Naive B cell (primary cell): ENCODE measurements at places on chromosomes 3 and 15. TPM values are rescaled to one million over a fixed set of nuclear protein-coding genes. Genes with fewer than 3 reads are reported as not detected.
A peak's percentile ranks its signal among the peaks of the same experiment; 100 is the strongest.

- H3K4me3 ChIP-seq, result no peak overlapping the region
- no peaks in the 10 kb centered on the region for H3K4me1 ChIP-seq
- DNase-seq, result no peak
- peaks cover 17% of the 10 kb centered on the region for H3K27me3 ChIP-seq
Measured at GRCh38 chr3:67808906-67809305, 154.5 kb upstream of the SUCLG2 start.

- peaks cover 3% of the 10 kb centered on the region for H3K36me3 ChIP-seq
- DNase-seq, result no peak
- no peak overlapping the region for H3K4me3 ChIP-seq
- H3K27ac ChIP-seq, result peak overlapping the region; percentile 76
- H3K27me3 ChIP-seq, result no peaks in the 10 kb centered on the region
- H3K4me1 ChIP-seq, result peaks cover 1% of the 10 kb centered on the region
Measured at GRCh38 chr3:28301688-28302087, 46.8 kb upstream of the ZCWPW2 start.

DNA sequence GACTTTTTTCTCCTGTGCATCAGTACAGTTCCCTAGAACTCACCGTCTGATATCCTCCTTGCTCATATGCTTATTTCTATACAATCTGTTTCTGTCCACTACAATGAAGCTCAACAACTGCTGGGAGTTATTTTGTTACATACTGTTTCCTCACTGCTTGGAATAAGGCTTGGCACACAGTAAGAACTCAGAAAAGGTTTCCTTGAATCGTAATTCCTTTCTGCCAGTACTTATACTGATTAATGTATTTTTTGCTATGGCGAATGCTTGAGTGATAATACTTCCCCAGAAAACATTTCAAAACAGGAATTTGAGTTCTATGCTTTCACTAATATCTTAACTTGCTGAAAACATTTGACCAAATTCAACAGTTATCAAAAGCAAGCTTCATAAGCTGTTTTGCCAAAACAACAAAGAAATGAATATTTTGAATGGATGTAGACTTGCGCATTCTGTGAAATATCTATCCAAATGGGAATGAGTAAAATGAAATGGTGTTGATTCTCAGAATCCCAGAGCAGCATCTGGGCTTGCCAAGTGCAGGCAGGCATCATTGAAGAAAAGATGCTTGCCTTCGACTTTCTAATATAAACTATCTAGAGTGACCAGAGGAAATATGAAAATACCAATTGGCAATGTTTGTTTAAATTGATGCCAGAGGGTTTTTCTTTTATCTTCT lies 286.3 kb downstream of the RAP2B start:
- no peak overlapping the region for H3K4me3 ChIP-seq
- H3K27ac ChIP-seq, result no peak overlapping the region
- H3K36me3 ChIP-seq, result no peaks in the 10 kb centered on the region
- DNase-seq, result no peak
- H3K4me1 ChIP-seq, result no peaks in the 10 kb centered on the region

DNA sequence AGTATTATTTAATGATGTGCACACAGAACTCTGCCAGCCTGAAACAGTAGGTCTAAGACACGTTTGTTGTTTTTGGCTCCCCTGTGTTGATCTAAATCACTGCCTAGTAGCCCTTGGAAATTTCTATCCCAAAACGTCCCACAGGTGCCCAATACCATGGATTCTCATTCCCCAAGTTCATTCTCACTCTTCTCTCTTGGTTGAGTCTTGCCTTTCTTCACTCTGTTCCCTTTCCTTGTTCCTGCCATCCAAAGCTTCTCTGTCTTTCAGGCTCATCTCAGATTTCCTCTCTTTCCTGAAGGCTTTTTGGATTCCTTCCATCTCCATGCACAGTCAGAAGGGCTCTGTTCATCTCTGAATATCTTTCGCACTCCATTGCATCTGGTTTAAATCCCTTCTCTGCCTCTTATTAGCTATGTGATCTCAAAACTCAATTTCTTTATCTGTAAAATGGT lies 54.2 kb downstream of the PPARG start:
- no peak for DNase-seq
- H3K27ac ChIP-seq, result no peak overlapping the region
- no peaks in the 10 kb centered on the region for H3K4me1 ChIP-seq
- H3K4me3 ChIP-seq, result no peak overlapping the region
- peaks cover 22% of the 10 kb centered on the region for H3K27me3 ChIP-seq

DNA sequence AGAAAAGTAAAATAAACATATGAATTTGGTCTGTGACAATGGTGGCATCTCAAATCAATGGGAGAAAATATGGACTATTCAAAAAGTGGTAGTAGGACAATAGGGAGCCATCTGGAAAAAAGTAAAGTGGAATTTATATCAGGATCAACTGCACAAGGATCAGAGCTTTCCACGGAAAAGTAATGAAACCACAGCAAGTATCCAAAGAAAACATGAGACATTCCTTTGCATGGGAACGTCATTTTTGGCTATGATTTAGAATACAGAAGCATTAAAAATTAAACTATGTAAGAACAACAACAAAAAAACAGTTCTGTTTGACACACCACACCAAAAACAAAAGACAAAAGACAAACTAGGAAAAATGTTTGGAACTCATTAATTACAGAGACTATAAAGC lies 18.7 kb downstream of the CRBN start:
- H3K27ac ChIP-seq, result no peak overlapping the region
- H3K4me3 ChIP-seq, result no peak overlapping the region
- H3K36me3 ChIP-seq, result peaks cover 2% of the 10 kb centered on the region

DNA sequence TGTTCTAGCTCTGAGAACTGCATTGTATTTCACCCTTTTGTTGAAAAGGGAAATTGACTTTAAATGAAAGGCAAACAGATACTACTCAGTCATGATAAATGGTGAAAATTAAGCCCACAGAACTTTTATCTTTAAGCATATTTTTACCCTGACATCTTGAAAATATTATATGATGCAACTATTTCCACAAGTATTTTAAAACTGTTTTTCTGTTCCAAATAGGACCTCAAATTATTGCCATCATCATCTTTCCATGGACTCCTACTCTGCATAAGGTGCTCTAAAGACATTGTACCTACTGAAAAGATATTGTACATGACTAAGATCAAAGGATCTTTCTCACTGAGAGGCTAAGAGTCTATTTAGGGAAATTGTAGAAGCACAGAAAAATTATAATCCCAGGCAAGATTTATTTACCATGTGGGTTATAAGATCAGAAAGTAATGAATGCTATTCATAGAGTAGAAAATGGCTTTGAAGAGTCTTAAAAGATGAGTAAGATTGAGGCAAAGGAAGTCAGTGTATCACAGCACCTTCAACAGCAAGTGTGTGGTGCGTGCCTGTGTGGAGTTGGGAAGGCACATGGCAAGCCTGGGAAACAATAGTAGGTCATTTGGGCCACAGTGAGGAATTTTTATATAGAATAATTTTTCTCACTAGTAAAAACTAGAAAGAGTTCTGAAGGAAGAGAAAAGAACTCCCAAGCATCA lies 68.8 kb downstream of the VGLL3 start:
- DNase-seq, result no peak
- no peaks in the 10 kb centered on the region for H3K27me3 ChIP-seq
- H3K4me3 ChIP-seq, result no peak overlapping the region
- no peaks in the 10 kb centered on the region for H3K36me3 ChIP-seq
- H3K27ac ChIP-seq, result no peak overlapping the region

- no peak for DNase-seq
- H3K36me3 ChIP-seq, result no peaks in the 10 kb centered on the region
- peaks cover 53% of the 10 kb centered on the region for H3K27me3 ChIP-seq
Measured at GRCh38 chr3:42500909-42501308, 1.5 kb upstream of the VIPR1 start.

DNA sequence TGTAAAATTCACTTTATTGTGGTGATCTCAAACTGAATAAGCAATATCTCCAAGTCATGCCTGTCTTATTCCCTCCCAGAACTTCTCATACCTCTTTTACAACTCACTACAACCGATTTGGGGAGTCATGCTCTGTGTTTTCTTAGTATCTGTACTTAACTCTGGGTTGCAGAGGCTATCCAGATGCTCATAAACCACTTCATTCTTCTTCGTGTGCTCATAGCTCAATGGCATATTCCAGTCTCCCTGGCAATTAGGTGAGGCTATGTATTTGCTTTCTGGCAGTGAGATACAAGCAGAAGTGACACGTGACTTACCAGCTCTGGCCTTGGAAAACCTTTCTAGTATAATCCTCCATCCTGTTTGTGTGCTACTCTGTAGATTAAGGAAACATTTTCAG lies 360.9 kb downstream of the ZNF385D start:
- H3K4me1 ChIP-seq, result no peaks in the 10 kb centered on the region
- no peak for DNase-seq
- H3K4me3 ChIP-seq, result no peak overlapping the region
- H3K27me3 ChIP-seq, result no peaks in the 10 kb centered on the region

DNA sequence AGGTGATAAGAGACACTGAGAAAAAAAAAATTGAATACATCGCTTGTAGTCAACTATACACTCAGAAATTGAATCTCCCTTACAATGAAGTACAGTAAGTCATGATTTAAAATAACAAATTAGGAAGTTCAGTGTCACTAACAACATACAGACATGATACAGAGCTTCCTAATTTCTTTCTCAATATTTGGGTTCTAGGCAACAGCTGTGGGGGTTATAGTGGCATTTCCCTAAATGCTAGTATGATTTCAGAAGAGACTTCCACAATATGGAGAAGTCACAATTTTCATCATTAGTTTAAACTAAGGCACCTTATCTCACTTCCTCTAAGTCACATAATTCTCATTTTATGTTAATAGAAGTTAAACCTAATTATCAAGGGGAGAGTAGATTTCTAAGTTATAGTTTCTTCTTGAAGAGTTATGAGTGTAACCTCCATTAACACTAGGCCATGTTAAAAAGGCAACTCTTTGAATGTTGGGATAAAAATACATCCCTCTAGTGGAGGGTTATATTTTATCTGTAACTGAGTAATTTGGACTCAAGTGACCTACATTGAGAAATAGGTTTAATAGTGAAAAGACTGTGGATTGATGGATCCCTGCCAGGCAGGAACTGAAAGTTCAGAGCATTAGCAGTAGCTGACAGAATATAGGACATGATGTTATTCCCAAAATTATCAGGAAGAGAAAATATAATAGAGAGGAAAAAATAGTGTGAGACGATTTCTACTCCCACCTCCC lies 286.0 kb upstream of the SUCLG2 start:
- H3K4me3 ChIP-seq, result no peak overlapping the region
- peak; percentile 2 for DNase-seq
- H3K36me3 ChIP-seq, result no peaks in the 10 kb centered on the region
- no peaks in the 10 kb centered on the region for H3K4me1 ChIP-seq

DNA sequence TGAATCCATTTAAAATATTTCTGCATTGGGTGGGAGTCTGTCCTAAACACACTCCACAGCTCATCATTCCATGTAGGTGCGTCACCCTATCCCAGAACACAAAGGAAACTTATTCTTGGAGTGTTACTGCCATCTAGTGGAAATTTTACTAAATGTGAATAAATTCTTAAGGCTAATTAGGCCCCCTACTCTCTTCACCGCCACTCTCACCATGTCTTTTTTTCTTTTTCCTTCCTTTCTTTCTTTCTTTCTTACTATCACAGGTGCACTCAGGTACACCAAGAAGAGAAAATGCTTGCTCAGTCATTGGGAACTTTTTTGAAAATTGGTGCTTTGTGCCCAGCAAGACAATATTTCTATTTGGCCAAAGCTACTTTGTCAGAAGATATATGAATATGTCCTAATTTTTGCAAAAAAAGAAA lies 26.4 kb upstream of the ATP8B4 start:
- H3K27ac ChIP-seq, result no peak overlapping the region
- no peaks in the 10 kb centered on the region for H3K4me1 ChIP-seq
- no peaks in the 10 kb centered on the region for H3K27me3 ChIP-seq
- H3K4me3 ChIP-seq, result no peak overlapping the region
- DNase-seq, result peak; percentile 28

GRCh38 chr3:112640276-112640929 lies 540 bp downstream of the CCDC80 start:
- no peak overlapping the region for H3K27ac ChIP-seq
- H3K27me3 ChIP-seq, result no peaks in the 10 kb centered on the region
- H3K36me3 ChIP-seq, result no peaks in the 10 kb centered on the region
- H3K4me1 ChIP-seq, result peaks cover 5% of the 10 kb centered on the region

GRCh38 chr15:35775471-35775870 lies 229.5 kb upstream of the DPH6 start:
- H3K27ac ChIP-seq, result no peak overlapping the region
- DNase-seq, result no peak
- H3K4me3 ChIP-seq, result no peak overlapping the region
- no peaks in the 10 kb centered on the region for H3K36me3 ChIP-seq
- H3K4me1 ChIP-seq, result no peaks in the 10 kb centered on the region

DNA sequence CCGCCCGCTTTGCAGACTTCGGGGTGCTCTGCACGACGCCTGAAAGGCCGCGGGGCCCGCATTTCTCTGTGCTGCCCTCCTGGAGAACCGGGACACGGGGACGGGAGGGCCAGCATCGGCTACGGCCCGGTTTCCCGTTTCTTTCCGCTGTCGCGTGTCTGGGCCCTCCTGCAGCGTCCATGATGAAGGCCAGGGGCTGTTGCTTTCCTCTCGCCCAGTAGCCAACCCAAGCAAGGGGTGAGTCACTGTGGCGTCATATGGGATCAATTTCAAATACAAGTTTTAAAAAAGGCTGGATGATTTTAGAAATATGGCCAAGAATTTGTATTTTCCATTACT lies 435 bp downstream of the SLC35G2 start:
- H3K27me3 ChIP-seq, result peaks cover 48% of the 10 kb centered on the region
- H3K36me3 ChIP-seq, result peaks cover 6% of the 10 kb centered on the region
- no peak overlapping the region for H3K27ac ChIP-seq
- DNase-seq, result no peak
- peaks cover 15% of the 10 kb centered on the region for H3K4me1 ChIP-seq

DNA sequence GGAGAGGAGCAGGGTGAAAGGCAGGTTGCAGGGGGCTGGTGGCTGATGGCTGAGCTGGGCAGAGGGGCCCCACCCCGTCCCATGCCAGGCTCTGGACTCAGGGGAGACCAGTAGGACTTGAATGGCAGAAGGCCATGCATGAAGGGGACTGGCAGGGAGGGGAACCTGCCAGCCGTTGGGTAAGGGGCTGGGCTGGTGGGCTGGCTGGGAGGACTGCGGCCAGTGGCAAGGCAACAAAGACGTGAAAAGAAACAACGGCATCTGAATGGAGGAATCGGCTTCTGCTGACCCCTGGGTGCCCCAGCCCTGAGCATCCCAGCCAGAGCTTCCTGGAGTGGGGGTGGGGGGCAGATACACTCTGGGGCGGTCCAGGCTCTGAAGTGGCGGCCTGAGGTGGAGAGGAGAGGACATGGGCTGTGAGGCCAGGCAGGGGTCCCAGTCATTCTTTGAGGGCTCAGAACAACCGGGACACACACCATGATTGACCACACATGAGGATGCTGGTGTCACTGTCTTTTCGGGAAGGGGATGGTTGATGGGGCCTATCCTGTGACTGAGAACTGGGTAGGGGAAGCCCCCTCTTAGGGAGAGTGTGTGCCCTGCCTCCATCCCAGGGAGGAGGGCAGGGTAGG lies 11.7 kb downstream of the GLYCTK start:
- no peak overlapping the region for H3K27ac ChIP-seq
- no peaks in the 10 kb centered on the region for H3K36me3 ChIP-seq
- H3K4me3 ChIP-seq, result no peak overlapping the region
- H3K27me3 ChIP-seq, result no peaks in the 10 kb centered on the region
- no peak for DNase-seq

Gene ARNT2
- not detected for polyA plus RNA-seq
